Stimulated activated CD8-positive, alpha-beta memory T cell treated with anti-CD3 and anti-CD28 coated beads, Interleukin-7, amount 100 ng/mL, for 48 hours (primary cell): ENCODE measurements at places on chromosomes 7 and 10.

- DNase-seq = no peak
Measured at GRCh38 chr7:149385195-149385950, 75.5 kb downstream of the ZNF777 start.

- DNase-seq = no peak
Measured at GRCh38 chr10:131786756-131787605, 113.8 kb upstream of the PPP2R2D start.

- no peak for DNase-seq
Measured at GRCh38 chr10:80532571-80532970, 5.1 kb upstream of the SH2D4B start.

DNA sequence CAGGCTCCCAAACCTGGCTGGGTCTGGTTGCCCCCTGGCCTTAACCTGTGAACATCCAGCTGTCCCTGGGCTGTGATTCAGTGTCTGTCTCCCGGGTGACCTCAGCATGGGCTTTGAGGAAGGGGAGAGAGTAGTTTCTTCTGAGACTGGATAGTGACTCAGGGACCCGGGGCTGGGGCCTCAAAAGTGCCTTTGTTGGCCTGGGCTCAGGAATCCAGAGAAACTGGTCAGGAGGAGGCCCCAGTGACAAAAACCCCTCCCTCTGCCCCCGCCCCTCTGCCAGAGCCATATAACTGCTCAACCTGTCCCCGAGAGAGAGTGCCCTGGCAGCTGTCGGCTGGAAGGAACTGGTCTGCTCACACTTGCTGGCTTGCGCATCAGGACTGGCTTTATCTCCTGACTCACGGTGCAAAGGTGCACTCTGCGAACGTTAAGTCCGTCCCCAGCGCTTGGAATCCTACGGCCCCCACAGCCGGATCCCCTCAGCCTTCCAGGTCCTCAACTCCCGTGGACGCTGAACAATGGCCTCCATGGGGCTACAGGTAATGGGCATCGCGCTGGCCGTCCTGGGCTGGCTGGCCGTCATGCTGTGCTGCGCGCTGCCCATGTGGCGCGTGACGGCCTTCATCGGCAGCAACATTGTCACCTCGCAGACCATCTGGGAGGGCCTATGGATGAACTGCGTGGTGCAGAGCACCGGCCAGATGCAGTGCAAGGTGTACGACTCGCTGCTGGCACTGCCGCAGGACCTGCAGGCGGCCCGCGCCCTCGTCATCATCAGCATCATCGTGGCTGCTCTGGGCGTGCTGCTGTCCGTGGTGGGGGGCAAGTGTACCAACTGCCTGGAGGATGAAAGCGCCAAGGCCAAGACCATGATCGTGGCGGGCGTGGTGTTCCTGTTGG, at the start of gene CLDN4:
Gene CLDN4, plus strand, starts transcription at position 316 of the 903 bp plus-strand sequence. Its CDS starts 206 bp downstream, at position 522.
- DNase-seq = no peak

GRCh38 chr7:73526896-73527821, 5.1 kb upstream of the BAZ1B start:
- no peak for DNase-seq

DNA sequence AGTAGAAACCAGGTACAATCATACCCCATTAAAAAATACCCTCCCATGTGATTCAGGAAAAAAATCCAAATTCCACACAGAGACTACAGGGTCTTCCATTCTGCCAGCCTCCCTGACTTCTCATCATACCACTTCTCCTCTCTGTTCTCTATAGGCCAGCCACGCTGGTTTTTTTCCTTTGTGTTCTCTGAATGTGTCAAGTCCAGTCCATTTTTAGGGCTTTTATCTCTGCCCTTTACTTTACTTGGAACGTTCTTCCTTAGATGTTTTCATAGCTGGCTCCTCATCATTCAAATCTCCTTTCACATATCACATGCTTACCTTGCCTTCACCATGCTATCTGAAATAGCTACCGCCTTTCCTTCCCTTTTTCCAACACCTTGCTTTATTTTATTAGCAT, 597.6 kb downstream of the PHTF2 start:
- DNase-seq = no peak

DNA sequence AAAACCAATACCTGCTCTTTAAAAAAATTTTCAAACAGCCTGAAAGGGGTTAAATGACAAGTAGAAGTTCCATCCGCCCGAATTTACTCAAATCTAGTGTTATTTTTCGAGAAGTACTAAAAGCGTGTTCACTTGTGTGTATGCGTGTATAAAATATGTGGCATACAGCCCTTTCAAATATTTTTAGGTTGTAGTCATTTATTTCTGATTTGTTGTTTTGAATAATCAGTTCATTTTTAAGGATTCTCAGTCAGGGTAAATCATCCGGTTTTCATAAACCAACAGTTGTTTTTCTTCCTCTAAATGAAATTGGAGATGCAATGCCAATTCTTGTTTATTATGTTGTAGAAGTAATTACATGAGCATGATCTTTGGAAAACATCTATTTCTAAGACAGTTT, 6.9 kb upstream of the SUN1 start:
- DNase-seq = no peak

GRCh38 chr7:18491871-18492270, 3.7 kb upstream of the HDAC9 start:
- DNase-seq = no peak

GRCh38 chr10:33293076-33293475, 41.4 kb downstream of the NRP1 start:
- DNase-seq = no peak

- DNase-seq = no peak
Measured at GRCh38 chr7:18059171-18059570, 31.5 kb upstream of the PRPS1L1 start.

DNA sequence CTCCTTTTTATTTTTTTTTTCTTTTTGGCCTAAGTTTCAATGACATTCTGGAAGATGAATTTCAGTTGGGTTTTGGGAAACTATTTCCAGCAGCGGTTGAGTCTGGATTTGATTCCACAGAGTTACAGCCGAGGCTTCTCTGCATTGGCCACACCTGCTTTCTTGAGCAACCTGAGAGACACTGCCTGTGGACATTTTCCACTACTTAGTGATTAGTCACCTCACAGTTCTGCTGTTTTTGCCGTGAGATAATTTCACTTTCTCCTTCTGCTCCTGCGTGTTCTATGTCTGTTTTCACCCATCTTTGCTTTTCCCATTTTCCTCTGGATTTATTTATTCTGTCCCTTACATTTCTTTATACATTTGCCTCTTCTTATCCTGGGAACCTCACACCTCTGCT, 243.0 kb downstream of the BICC1 start:
- DNase-seq = no peak

DNA sequence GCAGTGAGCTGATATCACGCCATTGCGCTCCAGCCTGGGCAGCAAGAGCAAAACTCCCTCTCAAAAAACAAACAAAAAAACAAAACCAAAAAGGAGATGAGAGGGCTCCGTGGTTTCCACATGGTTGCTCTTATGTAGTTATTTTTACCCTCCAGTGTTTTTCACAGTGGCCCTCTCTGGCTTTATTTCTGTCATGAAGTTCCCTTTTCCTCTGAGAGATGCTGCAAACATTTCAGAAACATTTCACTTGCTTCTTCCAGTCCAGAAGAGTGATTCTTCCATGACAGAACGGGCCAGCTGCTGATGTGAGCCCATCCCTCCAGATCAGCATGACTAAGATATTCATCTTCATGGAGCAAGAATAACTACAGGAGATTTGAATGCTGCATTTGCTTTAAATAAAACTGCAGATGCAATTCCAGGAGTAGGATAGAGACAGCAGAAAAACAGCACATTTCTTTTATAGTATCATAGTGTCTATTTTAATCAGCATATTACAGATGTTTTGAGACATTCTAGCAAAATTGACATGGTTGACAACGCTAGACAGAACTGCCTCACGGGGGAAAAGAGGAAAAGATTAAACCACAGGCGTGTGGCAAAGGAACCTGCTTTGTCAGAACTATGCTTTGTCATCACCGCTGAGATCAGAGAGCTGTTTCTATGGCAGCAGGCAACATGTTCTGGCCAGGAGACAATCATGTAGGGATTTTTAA, 40.3 kb downstream of the NRCAM start:
- no peak for DNase-seq

DNA sequence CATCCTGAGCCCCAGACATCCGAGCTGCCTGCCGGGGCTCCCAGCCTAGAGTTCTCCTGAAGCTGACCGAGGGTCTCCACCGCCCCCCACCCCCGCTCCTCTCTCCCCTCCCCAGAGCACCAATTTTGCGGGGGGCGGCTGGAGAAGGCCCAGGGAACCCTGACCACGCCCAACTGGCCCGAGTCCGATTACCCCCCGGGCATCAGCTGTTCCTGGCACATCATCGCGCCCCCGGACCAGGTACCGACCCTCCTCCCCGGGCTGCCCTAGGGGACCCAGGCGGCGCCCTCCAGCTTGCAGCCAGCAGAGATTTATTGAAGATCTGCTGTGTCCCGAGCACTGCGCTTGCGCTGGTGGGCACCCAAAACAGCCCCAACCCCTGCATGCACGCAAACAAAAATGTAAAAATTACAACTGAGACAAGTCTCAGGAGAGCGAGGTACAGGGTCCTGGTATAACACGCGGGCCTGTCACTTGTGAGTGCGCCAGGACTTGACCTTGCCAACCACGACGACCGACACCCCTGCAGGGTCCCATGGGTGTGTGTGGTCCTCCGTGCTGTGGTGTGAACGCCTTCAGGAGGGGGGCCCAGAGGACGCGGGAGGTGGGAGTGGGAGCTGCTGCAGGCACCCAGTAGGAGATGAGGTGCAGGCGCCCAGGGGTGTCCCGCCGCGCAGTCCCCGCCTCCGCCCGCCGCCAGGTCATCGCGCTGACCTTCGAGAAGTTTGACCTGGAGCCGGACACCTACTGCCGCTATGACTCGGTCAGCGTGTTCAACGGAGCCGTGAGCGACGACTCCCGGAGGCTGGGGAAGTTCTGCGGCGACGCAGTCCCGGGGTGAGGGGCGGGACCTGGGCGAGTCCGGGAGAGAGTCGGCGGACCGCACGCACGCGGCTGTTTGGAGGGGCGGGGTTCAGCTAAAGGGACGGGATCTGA, 3.1 kb downstream of the PCOLCE start:
- no peak for DNase-seq

GRCh38 chr7:20417260-20417659, 86.6 kb downstream of the ITGB8 start:
- no peak for DNase-seq

DNA sequence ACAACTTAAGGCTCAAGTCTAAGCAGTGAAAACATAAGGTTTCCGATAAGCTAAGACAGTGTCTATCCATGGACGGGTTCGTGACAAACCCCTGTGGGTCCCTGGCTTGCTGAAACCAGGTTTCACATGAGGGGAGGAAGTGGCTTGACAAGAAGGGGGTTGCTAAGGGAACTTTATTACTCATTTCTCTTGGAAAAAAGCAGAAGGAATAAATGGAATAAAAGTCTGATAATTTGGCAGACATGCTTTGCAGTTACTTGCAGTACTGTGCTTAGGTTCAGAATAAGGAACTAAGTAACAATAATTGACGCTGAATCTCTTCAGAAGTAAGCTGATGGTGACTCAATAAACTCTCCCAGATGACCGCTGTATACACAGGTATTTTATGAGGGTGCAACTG, 34.7 kb downstream of the RBM17 start:
- DNase-seq = no peak

- no peak for DNase-seq
Measured at GRCh38 chr7:105178177-105178576, 164.2 kb downstream of the KMT2E start.

DNA sequence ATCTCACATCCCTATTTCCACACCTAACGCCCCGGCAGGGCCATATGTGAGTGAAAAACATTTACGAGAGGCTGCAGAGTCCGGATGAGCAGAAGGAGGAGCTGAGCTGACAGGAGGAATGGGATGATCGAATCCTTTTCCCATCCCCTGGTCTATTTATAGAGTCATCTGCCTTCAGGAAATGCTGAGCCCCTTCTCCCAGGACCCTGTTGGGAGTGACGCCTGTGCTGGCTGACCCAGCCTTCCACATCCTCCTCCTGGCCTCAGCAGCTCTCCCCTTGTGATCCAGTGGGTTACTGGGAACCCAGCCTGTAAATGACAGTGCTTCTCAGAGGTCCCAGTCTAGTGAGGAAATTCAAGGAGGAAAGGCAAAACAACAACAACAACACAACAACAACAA, 16.6 kb downstream of the DENND2A start:
- no peak for DNase-seq

DNA sequence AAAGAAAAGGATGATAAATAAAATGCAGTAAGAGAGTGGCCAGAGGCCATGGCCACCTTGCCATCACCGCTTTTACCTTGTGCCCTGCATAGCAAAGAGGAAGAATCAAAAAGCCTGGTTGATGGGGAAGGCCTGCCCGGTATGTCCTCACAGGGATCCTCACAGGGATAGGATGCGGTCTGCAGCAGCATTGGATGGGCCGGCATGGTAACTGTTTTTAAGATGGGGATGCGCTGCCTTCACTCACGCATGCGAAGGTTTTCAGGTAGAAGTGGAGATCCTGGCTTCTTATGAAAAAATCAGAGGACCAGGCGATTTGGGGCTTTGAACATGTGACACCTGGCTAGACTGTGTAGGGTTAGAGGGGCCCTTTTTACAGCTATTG, 12.5 kb downstream of the PNLIPRP2 start:
- no peak for DNase-seq

- DNase-seq = no peak
Measured at GRCh38 chr10:37680716-37681616, 176.4 kb downstream of the ZNF248 start.

DNA sequence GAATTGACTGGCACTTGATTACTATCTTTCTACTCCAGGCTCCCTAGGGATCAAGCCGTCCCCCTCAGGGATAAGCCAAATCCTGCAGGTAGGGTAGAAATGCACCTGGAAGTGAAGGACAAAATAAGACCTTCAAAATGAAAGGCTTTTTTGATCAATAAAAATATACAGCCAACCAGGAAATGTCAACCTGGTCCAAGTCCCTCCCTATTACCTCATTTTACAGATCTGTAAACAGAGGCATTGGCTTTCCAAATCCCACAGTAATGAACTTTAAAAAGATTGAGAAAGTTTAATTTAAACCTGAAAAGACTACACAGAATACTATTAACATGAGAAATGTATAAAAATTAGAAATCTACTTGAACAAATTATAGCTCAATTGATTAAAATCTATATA, 53.7 kb downstream of the UPF2 start:
- DNase-seq = no peak

DNA sequence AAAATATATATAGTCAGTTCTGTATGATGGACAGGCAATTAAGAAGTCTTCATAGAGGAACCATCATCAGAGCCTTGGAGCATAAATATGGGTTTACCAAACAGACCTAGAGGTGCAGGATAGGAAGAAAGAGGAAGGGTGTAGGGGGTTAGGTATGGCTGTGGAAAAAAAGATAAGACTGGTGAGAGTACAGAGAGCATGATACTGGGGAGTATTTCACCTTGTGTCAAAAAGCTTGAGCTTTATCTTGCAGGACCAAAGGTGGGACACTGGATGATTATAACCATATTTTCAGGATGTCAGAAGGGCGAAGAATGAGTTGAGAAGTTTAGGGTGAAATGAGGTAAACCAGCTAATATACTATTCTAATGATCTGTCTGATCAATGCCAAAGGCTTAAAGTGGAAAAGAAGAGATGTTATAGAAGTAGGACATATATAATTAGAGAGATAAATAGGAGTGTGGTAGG, 54.6 kb downstream of the MRPL32 start:
- DNase-seq = no peak

GRCh38 chr7:28411876-28412662, at the start of gene CREB5:
CREB5 (plus strand) TSS chr7:28412518; CDS start chr7:28412915, 397 bp downstream.
- DNase-seq = no peak

GRCh38 chr7:2483494-2483893, 7.3 kb upstream of the GRIFIN start:
- DNase-seq = no peak

- DNase-seq = no peak
Measured at GRCh38 chr10:97974526-97975525, 55.6 kb downstream of the CRTAC1 start.

- DNase-seq = no peak
Measured at GRCh38 chr10:93746844-93747284, 10.9 kb upstream of the LGI1 start.
